ENCODE measurements at places on chromosomes 13 and 19.

GRCh38 chr13:29893438-29893837, 43.0 kb upstream of the UBL3 start:
- no peak for DNase-seq

GRCh38 chr13:32586080-32586900, at the start of gene PDS5B:
TSS of gene PDS5B (plus strand) at chr13:32586452. CDS start at chr13:32648773, 62,321 bp downstream.
- peak; percentile 96 for DNase-seq

- peak; percentile 79 for DNase-seq
Measured at GRCh38 chr13:31885994-31886393, 145.6 kb upstream of the FRY start.

GRCh38 chr13:60691268-60691667, 294.2 kb downstream of the TDRD3 start:
- no peak for DNase-seq

- DNase-seq, result no peak
Measured at GRCh38 chr13:112042496-112042895, 24.5 kb upstream of the SOX1 start.

DNA sequence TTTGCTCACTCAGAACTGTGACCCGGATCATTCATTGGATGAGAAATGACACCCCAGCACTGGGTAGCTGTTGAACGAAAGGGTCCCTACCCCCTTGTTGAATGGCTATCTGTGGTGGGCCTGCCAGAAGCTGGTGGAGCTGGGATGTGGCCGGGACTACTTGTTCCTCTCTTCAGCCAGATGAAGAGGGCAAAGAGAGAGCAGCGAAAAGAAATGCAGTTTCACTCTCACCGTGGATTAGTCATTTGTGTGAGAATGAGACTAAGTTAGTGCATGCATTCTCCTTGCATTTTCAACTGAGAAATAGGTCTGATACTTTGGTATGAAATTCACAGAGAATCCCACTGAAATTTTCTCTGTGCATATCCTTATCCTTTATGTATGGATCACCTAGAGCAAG, 553.1 kb downstream of the IRS2 start:
- no peak for DNase-seq

Measured in BE2C (cell line).